ENCODE measurements at places on chromosomes 13 and 19.

GRCh38 chr19:43308244-43308815 lies 39.0 kb upstream of the PSG9 start:
- no peak for DNase-seq

GRCh38 chr19:44752816-44753625 lies 4.5 kb downstream of the BCL3 start:
- peak; percentile 93 for DNase-seq

DNA sequence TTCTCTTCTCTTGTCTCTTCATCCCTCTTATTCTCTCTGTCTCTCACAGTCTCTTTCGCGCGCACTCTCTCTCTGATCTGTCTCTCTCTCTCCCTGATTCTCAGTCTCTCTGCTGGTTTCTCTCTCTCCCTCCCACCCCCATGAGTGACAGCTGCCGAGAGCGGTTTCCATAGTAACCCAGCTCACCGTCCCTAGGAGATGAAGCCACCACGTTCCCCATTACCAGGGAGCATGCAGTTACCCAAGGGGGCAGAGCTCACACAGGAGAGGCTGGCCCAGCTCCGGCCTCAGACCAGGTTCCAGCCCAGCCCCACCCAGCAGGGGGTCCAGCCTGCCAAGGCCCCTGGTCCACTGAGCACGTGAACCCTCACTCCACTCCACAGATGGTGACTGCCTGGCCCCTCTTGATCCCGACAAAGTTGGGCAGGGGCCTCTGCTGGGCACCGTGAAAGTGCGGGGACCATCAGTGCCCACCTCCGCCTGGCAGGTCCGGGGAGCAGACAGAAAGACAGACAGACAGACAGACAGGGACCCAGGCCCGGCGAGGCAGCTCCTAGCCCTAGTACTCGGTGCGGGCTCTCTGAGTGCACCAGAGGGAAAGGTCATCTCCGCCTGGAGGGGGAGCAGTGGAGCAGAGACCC lies 50.6 kb downstream of the CELF5 start:
- peak; percentile 32 for DNase-seq

DNA sequence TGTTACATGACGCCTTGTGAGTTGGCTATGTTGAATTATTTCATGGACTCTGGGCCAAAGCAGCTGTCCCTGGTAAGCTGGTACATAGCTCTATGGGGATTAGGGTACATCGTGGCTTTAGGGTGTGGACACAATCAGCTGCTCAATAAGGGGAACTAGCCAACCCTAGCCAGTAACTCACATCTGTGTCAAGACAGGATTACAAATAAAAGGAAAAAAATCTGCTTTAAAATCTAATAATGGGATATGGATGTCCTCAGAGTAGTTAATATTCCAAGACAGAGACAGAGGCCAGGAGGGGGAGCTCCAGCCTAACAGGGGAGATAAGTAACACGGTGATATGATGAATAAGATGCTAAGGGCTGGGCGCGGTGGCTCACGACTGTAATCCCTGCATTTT lies 21.1 kb upstream of the ZNF766 start:
- peak; percentile 61 for DNase-seq

GRCh38 chr19:8506402-8506957 lies 4.0 kb upstream of the PRAM1 start:
- no peak for DNase-seq
